Activated CD8-positive, alpha-beta memory T cell treated with anti-CD3 and anti-CD28 coated beads for 48 hours (primary cell): ENCODE measurements at places on chromosomes 12 and 14.

DNA sequence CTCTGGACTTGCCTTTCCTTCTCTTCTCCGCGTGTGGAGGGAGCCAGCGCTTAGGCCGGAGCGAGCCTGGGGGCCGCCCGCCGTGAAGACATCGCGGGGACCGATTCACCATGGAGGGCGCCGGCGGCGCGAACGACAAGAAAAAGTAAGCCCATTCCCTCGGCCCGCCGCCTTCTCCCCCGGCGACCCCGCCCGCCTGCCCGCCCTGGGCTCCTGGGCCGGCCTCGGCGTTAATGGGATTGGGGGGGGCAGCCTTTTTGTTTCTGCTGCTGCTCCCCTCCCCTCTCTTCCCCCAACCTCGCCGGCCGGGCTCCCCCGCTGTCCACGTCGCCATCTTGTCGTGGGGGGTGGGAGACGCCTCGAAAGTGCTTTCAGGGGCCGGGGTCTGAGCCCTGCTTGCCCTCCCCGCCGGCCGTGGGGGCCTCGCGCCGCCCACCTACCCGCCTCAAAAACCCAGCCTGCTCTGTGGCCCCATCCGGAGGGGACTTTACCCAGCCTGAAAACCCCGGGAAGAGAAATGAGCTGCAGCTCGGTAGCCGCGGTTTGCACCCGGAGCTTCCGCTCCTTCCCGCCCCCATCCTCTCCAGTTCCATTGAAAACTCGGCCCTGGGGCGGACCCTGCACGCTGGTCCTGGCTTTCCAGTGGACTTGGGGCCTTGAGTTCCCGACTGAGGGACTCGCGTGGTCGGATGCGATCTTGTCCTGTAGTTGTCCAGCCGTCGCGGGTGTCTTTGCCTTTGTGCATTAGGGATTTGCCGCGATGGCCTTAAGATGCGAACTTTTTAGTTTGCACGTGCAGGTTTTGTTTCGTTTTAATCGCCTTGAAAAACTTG is 598 bp downstream of the HIF1A start:
- peak; percentile 45 for DNase-seq

DNA sequence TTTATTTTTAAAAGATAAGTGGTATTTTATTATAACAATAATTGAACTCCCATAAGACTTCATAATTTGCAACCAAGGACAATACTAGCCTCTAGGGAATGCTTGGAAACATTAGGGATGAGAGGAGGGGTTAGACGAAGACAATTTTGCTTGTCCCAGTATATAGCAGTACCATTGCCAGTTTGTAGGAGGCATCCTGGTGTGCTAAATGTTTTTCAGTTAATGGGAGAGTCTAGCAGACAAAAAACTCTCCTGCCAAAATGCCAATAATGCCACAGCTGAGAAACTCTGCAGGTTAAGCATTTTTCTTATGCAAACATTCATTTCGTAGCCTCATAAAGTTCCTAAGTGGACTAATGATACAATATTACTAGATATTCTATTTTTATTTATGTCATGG is 38.1 kb downstream of the RASSF9 start:
- no peak for DNase-seq

DNA sequence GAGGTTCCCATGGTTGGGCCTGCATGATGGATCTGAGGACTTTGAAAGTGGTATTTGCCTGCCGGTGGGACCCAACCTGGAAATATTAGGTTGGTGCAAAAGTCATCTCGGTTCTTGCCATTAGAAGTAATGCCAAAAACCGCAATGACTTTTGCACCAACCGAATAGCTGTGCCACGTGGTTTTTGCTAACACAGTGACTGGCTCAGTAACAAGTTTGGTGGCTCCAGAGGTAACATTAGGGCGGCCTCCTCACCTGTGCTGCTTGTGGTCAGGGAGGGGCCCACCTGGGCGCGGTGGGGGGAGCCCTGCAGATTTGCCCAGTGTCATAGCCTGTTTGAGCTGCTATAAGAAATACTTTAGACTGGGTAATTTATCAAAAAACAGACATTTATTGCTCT is 1.8 kb downstream of the BDKRB2 start:
- DNase-seq = no peak

DNA sequence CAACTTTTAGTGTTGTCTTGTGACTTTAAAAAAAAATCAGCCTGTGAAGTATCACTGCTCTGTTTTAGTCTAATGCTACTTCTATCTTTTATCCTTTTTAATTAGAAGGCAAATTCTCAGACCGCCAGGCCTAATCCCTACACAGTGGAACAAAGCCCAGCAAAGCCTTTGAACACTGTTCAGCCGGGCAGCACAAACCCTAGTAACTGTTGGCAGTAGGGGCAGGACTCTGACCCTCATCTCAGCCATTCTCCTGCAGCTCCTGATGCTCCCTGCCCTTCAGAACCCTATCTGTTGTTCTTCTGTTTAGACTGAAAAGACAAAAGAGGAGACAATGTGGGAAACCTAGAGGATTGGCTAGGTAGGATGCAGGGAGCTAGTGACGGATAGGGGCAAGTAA is 78.0 kb upstream of the OTX2 start:
- no peak for DNase-seq

DNA sequence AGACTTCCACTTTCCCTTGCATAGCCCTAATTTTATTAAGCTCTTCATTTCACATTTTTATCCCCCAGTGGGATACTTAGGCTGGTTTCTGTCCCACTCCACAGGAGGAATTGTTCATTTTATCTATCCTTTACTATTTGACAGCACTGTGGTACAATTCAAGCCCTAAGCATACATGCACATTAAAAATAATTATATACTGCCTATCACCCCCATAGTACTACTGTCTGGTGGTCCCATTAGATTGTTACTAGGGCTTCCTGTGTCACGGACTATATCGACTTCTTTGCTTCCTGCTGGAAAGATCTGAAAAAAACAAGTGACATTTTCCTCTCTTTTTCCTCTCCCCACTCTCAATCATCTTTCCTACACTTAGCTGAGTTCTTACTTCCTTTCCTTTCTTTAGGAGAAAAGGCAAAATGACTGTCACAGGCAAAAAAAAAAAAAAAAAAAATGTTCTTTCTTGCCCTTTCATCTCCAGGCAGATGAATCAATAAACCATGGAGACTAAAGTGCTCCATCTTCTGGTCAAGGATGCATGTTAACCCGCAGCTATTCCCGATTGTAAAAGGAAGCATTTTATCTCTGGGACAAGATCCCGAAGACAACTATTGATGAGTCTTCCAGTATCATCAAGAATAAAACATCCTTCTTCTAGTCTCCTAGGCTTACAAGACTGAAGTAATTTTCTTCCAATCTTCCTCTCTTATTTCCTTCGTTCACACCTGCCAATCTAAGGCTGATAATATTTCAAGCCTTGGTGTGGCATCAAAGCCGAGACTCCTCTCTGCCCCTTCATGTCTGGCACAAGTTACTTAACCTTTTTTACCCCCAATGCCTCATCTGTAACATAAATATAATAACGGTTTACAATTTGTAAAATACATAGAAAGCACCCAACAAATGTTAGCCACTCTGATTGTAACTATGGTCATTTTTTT is 94.4 kb upstream of the PLEKHG7 start:
- DNase-seq = no peak

DNA sequence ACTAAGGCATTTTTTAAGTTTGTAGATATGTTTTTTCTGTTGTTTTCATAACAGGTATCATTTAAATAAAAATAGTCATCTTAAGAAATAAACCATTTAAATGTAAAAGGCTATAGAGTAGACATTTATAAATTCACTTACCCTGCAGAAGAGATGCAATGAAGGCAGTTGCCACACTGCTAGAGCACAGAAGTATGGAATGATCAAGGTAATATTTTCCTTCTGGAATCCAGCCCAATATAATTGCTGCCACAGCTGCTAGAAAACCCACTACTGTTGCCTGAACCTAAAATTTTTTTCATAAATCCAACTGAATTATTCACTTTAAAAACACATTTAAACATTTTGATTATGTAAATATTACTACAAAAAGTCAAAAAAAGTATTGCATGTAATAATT is 69.2 kb downstream of the SLC41A2 start:
- DNase-seq = no peak
